EH (cell line): ENCODE measurements at places on chromosomes 5 and 9.

DNA sequence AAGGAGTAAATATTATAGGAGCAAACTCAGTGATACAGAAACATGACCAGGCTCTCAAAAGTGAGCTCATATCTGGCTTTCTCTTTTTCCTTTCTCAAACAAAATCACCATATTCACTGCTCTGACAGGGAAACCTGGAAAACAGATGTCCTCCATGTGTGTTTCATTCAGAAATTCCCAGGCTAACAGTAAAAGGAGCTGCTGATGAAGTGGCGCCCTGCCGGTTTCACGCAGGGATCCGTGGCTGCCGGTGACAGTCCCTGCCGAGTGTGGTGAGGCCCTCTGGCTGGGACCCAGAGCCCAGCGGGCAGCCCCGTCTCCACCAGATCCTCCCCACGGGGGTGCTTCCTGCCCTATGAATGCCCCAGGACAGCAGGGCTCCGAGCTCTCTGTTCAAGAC, 208.1 kb downstream of the GNA14 start:
- peak; percentile 66 for DNase-seq

GRCh38 chr9:7536310-7536939, 263.2 kb downstream of the DMAC1 start:
- peak; percentile 42 for DNase-seq

DNA sequence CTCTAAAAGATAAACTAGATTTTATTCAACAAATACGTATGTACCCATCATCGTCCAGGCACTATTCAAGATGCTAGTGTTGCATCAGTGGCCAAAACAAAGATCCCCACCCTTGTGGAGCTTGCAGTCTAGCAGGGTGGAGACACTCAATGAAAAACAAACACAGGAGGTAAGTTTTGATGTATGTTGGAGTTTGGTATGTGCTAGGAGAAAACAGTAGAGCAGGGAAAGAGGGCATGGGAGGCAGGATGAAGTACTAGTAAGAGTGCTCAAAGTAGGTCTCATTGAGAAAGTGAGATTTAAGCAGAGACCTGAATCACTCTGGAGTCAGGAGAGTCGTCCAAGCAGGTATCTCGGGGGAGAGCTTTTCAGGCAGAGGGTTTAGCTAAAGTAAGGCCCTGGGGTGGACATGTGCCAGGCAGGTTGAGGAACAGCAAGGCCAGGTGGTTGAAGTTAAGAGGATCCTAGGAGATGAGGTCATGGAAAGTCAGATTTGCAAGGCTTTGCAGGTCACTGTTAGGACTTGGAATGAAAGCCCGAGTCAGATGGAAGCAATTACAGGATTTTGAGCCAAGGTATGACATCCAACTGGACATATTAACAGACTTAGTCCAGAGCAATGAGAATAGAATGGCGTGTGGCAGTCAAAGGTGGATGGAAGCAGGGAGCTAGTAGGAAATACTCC, 9.2 kb downstream of the SNX18 start:
- no peak for DNase-seq

DNA sequence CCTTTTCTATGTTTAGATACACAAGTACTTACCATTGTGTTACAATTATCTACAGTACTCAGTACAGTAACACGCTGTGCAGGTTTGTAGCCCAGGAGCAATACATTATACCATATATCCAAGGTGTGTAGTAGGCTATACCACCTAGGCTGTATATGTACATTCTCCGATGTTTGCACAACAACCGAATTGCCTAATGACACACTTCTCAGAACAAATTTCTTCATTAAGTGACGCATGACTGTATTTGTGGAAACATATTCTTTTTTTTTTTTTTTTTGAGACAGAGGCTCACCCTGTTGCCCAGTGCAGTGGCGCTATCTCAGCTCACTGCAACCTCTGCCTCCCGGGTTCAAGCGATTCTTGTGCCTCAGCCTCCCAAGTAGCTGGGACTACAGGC, 4.0 kb upstream of the RAD23B start:
- DNase-seq, result no peak

- peak; percentile 83 for DNase-seq
Measured at GRCh38 chr5:91101600-91102379, 281.3 kb downstream of the ARRDC3 start.

GRCh38 chr9:21933281-21933680, 60.9 kb downstream of the CDKN2A start:
- no peak for DNase-seq

DNA sequence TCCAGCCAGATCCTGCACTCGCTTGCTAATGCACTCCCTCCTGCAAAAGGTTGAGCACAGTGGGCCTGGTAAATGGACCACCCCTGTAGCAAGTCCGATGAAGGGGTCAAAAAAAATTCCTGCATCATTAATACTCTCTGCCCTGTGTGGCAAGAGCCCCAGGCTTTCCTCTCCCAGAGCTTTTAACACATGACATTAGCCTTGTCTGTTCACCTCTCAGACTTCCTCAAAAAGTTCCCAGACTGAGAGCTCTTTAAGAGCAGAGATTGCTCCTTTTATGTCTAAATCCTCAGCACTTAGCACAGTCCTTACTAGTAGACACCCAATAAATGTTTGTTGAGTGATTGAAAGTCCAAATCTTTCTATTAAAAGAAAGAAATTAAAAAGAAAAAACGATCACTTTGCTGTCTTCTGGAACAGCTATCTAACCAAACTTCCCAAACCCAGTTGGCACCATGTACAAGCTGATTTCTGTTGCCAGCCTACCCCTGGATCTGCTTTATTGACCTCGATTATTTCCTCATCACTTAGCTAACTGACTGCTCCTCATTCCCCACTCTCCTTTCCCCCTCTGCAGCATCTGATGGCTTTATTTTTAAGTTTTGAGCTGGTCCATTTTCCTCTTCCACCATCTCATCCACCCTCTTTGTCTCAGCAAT, 209.8 kb downstream of the ENC1 start:
- no peak for DNase-seq

GRCh38 chr5:83538786-83539462, 67.4 kb downstream of the VCAN start:
- DNase-seq, result no peak

GRCh38 chr9:120856700-120857099, 14.0 kb upstream of the PSMD5 start:
- DNase-seq, result no peak

DNA sequence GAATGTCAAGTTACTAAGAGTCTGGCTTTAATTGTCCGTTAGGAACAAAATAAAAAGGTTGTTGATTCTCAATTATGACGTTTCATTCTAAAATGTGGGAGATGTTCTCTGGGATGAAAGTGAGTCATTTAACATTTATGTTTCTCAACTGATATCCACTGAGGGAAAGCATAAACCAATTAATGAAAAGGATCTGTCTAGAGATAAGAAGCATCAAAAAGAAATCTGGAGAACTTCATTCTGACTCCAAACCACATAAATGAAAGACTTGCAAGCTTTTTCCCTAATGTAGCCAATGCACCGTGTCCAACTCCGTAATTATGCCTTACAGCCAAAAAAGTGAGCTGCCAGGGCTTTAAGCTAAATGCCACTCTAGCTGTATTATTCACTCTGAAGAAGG, 654.2 kb downstream of the TLE1 start:
- DNase-seq, result peak; percentile 67

DNA sequence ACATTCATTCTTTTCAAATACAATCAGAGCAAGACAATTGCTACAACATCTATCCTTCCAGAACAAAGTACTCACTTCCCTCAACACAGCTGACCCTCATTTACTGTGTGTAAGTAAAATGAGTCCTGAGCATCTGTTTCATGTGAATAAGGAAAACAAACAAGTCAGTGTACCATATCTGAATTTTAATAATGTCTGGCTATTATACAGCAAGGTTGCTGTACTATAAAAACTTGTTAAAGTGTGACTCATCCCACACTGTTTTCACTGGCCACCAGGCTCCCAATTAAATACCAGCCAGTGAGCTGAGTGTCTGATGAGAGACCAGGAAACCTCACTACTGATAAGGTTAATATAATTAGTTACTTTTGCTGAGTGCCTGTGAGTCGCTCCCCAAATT, 339.8 kb downstream of the AGTPBP1 start:
- peak; percentile 49 for DNase-seq

GRCh38 chr5:54831233-54831632, 154.2 kb downstream of the ESM1 start:
- DNase-seq, result no peak

DNA sequence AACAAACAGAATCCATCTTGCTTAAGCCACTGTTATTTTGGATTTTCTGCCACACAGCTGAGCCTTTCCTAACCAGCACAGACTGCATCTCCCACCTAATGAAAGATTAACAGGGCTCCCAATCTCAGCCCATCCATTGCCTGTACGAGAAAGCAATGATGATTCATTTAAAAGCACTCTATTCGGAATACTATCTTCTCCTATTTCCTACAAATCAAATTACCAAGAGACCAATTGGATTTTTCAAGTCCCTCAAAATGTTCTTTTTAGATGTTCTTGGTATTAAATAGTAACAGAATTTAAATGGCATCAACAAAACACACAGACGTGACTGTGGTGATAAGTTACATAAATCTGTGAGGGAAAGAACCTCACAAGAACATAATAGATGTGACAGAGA, 324.1 kb downstream of the AGTPBP1 start:
- no peak for DNase-seq

DNA sequence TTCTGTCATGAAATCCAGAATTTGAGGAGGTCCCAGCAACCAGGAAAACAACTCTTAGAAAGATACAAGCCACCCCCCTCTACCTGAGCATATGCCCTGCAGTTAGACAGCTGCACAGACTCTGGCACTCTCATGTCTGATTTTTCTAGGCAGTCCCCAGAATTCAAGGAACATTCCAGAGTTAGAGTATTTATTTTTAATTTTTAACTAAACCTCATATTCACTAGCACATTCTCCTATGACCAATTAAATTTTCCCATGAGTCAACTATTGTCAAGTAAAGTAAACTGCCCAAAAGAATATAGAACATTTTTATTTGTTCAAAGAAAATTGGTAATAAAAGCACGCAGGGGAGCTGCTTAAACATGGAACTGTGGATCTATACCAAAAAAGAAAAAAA, 490.5 kb upstream of the SEMA6A start:
- DNase-seq, result no peak

- no peak for DNase-seq
Measured at GRCh38 chr5:106699198-106699597, 971.5 kb downstream of the EFNA5 start.

GRCh38 chr5:31106278-31106677, 87.2 kb upstream of the CDH6 start:
- no peak for DNase-seq

GRCh38 chr5:179873588-179874110, 15.0 kb upstream of the MRNIP start:
- DNase-seq, result no peak

DNA sequence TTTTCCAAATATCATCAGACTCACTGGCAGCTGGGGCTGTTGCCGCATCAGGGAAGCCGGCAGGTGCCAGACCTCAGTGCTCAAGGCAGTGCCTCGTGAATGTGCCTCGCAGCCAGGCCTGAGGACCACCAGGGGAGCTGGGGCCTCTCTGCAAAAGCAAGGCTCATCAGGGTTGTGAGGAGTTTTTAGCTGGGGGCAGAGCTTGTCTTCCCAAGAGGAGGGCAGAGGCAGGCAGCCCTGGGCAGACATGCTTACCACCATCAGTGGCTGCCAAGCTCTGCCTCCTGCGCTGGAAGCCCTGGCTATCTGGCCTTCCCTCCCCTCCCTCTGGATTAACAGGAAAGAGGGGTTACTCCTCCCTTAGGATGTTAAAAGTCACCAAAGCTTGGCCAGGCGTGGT, 8.8 kb upstream of the TBC1D9B start:
- no peak for DNase-seq

DNA sequence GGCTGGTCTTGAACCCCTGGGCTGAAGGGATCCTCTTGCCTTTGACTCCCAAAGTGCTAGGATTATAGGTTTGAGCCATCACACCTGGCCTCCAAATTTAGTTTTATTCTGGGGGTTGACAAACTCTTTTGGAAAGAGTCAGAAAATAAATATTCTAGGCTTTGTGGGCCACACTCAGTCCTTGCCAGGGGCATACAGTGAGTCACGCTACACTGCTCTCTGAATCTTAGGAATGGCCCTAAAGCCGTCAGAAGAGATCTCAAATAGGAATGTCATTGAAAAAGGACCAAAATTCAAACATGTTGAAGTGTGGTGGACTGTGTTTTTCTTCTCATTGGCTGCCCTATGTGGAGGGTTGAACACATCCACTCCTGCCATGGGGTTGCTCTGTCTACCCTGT, 127.7 kb upstream of the BASP1 start:
- DNase-seq, result peak; percentile 90

- no peak for DNase-seq
Measured at GRCh38 chr9:89361031-89361430, 42.7 kb downstream of the SECISBP2 start.

- peak; percentile 52 for DNase-seq
Measured at GRCh38 chr5:14435481-14435880, 146.1 kb upstream of the OTULINL start.

DNA sequence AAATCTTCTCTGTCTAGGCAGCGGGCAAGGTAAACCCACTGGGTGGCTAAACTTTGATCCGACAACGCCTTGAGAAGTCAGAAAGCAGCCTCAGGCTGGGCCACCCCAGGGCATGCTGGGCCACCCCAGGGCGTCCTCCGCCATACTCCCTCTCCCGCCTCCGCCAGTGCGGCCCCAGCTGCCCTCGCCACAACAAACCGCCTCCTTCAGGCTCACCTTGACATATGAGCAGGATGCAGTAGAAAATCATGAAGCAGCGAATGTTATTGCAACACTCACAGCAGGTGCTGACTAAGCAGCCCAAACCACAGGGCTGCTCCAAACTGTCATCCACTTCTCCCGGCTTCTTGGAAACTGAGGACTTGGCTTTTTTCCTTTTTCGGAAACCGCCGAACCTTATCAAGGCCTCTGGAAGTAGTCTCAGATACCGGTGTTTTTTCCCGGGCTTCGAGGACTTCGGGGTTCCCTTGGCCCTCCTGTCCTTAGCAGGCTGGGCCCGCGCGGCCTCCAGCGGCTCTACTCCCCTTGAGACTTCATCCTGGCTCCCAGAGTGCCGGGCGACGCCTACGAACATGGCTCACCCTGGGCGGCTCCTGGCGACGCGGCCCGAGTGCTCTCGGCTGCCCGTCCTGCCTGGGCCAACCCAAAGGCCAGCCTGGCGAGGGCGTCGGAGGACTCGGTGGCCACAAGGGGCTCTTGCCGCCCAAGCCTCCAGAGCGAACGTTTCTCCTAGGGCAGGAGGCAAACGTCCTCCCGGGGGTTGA, at the start of gene SLCO6A1:
TSS of gene SLCO6A1 (minus strand) at position 731 of the 764 bp plus-strand sequence. CDS start at position 574, 157 bp downstream.
- DNase-seq, result no peak

GRCh38 chr9:92952906-92953610, 5.7 kb downstream of the FGD3 start:
- DNase-seq, result no peak

DNA sequence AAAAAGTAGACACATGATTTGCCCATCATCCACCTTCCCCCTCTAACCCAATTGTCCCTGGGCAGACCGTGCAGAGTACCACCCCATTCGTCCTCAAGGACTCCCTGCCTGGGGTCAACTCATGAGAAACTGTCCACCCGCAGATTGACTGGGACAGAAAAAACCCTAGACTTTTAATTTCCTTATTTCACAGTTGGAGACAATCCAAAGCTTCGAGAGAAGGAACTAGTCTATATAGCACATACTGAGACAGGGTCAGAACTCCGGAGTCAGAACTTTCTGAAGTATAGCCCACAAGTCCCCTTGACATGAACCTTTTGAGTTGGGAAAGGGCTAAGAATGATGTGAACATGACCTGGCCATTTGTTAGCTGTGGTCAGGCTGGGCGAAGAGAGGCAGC, 7.5 kb upstream of the GPX3 start:
- no peak for DNase-seq

GRCh38 chr5:131413605-131414559, 150.0 kb downstream of the CDC42SE2 start:
- peak; percentile 13 for DNase-seq

- DNase-seq, result peak; percentile 86
Measured at GRCh38 chr5:65809817-65810531, 88.0 kb downstream of the NLN start.
